ENCODE measurements at places on chromosomes 16 and 17.

- peak; percentile 50 for DNase-seq
Measured at GRCh38 chr16:4094127-4094773, 22.0 kb downstream of the ADCY9 start.

- DNase-seq, result no peak
Measured at GRCh38 chr16:72840631-72841381, 207.1 kb downstream of the ZFHX3 start.

GRCh38 chr17:2892305-2892971 is 96.2 kb downstream of the RAP1GAP2 start:
- DNase-seq, result no peak

DNA sequence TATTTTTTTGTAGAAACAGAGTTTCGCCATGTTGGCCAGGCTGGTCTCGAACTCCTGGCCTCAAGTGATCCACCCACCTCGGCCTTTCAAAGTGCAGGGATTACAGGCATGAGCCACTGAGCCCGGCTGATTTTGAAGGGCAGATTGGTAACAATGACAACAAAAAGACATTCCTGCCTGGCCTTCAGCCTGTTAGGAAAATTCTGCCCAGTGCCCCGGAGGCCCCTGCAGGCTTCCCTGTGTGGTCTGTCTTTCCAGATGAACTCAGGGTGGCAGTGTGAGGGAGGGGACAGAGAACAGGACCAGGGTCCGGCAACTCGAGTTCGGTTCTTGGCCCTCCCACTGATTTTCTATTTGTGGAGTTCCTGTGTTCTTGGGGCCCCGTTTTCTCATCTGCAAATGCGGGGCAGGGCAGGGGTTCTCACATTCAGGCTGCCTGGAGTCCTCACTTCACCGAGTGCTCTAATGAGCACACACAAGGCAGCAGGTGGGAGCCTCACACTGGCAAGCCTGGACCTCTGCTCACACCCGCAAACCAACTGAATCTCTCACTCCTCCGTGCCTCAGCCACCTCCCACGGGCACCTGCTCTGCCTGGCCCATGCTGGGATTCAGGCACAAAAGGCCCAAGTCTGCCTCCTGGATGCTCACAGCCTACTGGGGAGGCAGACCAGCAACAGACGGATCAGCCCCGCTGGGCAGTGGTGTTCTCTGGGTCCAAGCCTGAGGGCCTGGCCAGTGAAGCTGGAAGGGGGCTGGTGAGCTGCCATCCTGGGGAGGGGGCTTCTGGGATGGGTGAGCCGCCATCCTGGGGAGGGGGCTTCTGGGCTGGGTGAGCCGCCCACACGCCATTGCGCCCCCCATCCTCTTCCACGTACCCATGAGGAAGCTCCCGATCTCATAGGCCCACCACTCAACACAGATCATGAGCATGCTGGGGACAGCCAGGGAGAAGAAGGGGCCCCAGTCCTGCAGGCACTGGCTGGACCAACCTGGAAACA is 10.3 kb downstream of the SLC47A2 start:
- no peak for DNase-seq

- DNase-seq, result no peak
Measured at GRCh38 chr16:84087466-84088151, 29.1 kb downstream of the MBTPS1 start.

GRCh38 chr16:48434653-48435317 is 49.6 kb upstream of the SIAH1 start:
- DNase-seq, result no peak

- DNase-seq, result no peak
Measured at GRCh38 chr16:57108432-57108831, 16.0 kb downstream of the CPNE2 start.

- no peak for DNase-seq
Measured at GRCh38 chr16:10983159-10983558, 38.8 kb downstream of the CLEC16A start.

- no peak for DNase-seq
Measured at GRCh38 chr17:82229698-82230608, 1.1 kb downstream of the SLC16A3 start.

DNA sequence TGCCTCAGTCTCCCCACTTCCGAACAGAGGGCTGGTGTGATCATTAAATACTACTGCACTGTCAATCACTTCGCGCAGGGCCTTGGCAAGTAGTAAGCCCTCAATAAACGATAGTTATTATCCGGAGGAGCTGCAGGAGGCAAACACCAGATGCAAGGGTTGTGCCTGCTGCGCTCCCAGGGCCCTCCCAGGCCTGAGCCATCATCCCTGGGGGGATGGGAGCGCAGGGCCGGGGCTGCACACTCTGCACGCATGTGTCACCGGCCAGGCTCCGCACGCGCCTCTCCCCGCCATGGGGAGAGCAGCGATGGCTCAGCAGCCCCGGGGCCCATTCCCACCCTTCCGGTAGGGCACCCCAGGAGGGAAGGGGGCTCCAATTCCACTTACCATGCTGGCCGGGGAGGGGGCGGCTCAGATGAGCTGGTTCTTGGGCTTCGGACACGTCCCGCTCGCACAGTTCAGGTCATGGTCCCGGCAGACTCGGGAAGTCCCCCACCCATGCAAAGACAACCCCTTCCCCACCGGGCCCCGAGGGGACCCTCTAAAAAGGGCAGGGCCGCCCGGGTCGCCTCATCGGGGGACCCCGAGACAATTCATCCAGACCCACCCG is 681 bp downstream of the XPO6 start:
- peak; percentile 86 for DNase-seq

DNA sequence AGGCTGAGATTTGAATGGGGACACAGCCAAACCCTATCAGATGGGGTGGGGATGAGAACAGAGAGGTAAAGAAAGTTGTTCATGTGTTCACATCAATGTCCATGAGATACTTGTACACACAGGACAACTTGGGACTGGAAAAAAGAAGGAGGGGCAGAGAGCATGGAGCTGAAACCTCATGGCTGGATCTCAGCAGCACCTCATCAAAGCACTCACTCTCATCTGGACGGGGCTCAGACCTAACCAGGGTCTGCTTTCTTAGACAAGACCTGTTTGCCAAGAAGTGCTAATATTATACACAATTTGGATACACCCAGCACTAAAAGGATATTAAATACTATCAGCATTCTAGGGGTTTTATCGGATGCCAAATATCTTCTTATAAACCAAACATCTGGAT is 399.8 kb downstream of the SLC39A11 start:
- DNase-seq, result no peak

DNA sequence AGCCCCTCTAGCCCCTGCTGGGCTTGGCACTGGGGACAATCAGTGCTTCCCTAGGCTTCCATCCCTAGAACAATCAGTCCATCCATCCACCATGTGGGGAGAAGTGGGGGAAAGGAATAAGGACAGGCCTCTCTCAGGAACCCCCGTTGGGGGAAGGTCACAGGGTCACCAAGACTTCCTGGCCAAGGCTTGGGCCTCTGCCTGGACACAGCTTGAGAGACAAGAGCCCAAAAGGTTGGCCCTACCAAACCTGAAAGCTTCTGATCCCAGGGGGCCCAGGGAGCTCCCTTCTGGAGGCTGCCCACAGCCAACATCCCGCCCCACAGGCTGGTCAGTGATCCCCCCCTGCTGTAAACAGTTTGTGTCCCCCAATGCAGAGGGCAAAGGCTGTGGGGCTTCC is 16.2 kb upstream of the MTMR4 start:
- no peak for DNase-seq

DNA sequence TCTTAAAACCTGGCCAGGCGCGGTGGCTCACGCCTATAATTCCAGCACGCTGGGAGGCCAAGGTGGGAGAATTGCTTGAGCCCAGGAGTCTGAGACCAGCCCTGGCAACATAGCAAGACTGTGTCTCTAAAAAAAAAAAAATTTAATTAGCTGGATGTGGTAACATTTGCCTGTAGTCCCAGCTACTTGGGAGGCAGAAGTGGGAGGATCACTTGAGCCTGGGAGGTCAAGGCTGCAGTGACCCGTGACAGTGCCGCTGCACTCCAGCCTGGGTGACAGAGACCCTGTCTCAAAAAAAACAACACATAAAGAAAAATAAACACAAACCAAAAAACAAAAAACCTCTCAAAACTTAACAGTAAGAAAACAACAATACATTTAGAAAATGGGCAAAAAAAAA is 106.3 kb downstream of the SMG6 start:
- no peak for DNase-seq

GRCh38 chr17:11739848-11740247 is 141.6 kb downstream of the DNAH9 start:
- no peak for DNase-seq

DNA sequence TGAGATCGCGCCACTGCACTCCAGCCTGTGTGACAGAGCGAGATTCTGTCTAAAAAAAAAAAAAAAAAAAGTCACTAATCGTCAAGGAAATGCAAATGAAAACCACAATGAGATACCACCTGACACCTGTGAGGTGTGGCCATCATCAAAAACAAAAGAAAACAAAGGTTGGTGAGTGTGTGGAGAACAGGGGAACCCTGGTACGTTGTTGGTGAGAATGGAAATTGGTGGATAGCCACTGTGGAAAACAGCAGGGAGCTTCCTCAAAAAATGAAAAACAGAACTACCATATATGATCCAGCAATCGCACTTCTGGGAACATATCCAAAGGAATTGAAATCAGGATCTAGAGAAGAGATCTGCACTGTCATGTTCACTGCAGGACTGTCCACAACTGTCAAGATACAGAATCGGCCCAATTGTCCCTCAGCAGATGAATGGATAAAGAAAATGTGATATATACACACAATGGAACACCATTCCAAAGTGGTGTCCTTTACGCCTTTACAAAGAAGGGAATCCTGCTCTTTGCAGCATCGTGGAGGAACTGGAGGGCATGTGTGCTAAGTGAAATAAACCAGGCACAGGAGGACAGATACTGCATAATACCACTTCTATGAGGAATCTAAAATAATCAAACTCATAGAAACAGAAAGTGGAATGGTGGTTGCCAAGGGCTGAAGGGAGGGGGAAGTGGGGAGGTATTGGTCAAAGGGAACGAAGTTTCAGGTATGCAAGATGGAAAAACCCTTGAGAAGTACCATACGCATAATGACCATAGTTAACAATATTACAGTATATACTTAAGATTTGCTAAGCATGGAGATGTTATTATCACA is 63.5 kb upstream of the PLCG2 start:
- no peak for DNase-seq

- peak; percentile 100 for DNase-seq
Measured at GRCh38 chr16:74984529-74985296, at the start of gene WDR59. TSS of gene WDR59 (minus strand) at chr16:74985123. CDS start at chr16:74985017, 106 bp downstream.

DNA sequence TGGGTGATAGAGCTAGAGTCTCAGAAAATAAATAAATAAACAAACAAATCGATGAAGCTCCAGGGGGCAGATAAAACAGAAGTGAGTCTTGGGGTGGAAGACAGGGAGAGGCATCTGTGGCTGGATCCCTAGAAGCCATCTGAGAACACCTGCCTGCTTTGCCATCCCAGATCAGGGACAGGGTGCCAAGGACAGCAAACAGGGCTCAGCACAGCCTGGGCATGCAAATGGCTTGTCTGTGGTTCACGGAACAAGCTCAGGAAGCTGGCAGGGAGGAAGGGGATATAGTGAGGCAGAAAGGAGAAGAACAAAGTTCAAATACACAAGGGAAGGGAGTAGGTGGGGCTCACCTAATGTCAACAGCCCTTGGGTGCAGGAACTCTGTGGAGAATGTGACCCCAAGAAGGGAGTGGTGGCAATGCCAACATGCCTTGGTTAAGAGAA is 27.5 kb downstream of the TRIM25 start:
- DNase-seq, result no peak

DNA sequence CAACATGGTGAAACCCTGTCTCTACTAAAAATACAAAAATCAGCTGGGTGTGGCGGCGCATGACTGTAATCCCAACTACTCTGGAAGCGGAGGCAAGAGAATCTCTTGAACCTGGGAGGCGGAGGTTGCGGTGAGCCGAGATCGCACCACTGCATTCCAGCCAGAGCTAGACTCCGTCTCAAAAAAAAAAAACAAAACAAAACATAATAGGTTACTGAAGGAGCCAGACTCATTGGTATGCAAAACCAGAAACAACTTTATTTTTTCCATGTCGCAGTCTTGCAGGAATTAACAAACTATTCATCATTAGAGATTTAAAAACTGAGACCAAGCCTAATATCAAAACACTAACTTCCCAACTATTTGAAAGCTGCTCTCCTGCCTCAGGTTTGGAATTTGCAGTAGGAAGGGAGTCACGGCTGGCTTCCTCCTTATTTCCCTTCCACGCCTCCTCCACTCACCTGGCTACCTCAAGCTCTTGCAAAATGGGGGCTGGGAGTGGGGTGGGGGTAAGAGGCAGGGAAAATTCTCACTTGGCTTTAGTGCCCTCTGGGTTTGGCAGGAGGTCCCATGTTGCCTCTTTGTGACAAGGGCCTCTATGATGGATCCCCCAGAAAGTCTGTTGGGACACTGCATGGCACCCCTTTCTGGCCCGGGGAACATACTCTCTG is 34.1 kb upstream of the MYH10 start:
- no peak for DNase-seq

DNA sequence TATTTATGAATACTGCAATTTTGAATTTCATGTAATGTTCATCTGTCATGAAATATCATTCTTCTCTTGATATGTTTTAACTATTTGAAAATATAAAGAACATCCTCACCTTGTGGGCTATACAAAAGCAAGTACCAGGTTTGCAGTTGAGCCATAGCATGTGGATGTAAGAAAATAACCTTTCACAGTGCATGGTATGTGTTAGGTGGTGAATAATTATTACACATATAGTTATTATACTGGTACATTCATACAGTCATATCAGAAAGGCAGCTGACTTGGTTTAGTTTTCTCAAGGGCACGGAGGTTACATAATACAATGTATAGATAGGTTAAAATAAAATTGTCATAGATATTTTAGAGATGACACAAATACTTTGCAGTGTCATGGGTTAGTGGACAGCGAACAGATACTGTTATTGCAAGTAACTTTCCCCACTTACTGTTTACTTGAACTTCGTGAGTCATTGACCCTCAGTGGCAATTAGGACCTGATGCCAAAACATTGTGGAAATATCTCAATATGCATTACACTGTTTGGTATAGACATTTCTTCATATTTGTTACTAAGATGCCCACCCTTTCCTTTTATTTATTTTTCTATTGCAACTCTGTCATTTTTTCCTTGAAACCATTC is 445.4 kb upstream of the GOT2 start:
- DNase-seq, result no peak

DNA sequence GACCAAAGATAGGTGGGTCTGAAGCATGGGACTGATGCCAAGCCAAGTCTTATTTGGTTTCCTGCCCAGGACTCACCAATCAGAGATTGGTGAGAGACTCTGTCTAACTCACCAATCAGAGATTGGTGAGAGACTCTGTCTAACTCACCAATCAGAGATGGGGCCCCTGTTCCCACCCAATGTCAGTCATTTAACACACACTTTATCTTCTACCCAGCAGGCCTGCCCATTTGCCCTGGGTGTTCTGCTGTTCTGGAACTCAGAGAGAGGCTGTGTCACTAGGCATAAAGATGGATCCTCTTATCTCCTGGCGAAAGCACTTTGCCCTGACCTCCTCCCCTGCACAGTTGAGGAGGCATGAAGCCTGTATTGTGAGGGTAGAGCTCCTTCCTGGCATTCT is 5.4 kb upstream of the RHOT1 start:
- DNase-seq, result peak; percentile 15
